T-cell (primary cell): ENCODE measurements at places on chromosomes 7 and 10.

DNA sequence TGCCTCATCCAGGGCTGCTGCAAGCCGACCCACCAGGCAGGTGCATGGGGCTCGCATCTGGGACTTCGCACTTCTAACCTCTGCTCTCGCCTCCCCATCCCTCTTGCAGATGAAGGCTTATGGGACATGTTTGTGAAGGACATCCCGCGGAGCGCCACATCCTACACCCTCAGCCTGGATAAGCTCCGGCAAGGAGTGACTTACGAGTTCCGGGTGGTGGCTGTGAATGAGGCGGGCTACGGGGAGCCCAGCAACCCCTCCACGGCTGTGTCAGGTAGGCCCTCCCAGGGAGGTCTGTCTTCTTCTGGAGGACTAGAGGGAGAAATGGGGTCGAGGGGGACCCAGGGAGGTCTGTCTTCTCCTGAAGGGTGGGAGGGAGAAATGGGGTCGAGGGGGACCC, 448.9 kb upstream of the FOXK1 start:
- H3K27me3 ChIP-seq, result peaks cover 5% of the 10 kb centered on the region
- DNase-seq, result no peak
- H3K27ac ChIP-seq, result no peak overlapping the region
- H3K36me3 ChIP-seq, result no peaks in the 10 kb centered on the region
- H3K4me3 ChIP-seq, result no peak overlapping the region

- peak; percentile 7 for DNase-seq
- H3K27me3 ChIP-seq, result no peaks in the 10 kb centered on the region
- H3K4me3 ChIP-seq, result no peak overlapping the region
- no peak overlapping the region for H3K27ac ChIP-seq
- peaks cover 22% of the 10 kb centered on the region for H3K4me1 ChIP-seq
- H3K36me3 ChIP-seq, result no peaks in the 10 kb centered on the region
Observed at GRCh38 chr7:157926521-157927150, 589.8 kb downstream of the DNAJB6 start.

- no peaks in the 10 kb centered on the region for H3K4me1 ChIP-seq
- no peak overlapping the region for H3K4me3 ChIP-seq
- DNase-seq, result no peak
- H3K36me3 ChIP-seq, result no peaks in the 10 kb centered on the region
Observed at GRCh38 chr10:30171601-30172000, 112.2 kb upstream of the JCAD start.

GRCh38 chr7:95700917-95701316, 71.4 kb upstream of the DYNC1I1 start:
- no peak overlapping the region for H3K4me3 ChIP-seq
- H3K27ac ChIP-seq, result no peak overlapping the region
- no peaks in the 10 kb centered on the region for H3K4me1 ChIP-seq
- no peaks in the 10 kb centered on the region for H3K36me3 ChIP-seq
- no peak for DNase-seq

GRCh38 chr10:29608062-29608461, 26.7 kb downstream of the SVIL start:
- no peak overlapping the region for H3K4me3 ChIP-seq
- no peaks in the 10 kb centered on the region for H3K36me3 ChIP-seq
- H3K27me3 ChIP-seq, result no peaks in the 10 kb centered on the region
- DNase-seq, result no peak

DNA sequence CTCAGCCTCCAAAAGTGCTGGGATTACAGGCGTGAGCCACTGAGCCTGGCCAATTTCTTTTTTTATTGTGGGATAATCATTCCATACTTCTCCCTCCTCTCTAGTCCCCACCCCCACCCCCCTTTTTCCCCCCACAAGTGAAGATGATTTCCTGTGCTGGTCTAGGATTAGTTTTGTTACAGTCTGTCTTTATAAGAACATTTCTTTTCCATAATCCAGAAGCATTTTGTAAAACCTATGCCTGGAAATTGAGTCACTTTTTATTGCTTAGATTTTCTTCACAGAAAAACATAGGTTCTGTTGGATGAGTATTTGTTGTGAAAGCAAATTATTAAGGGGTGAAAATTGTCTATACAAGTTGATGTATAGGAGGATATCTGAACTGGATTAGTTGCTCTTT, 98.9 kb downstream of the KAT6B start:
- no peak overlapping the region for H3K4me3 ChIP-seq
- no peaks in the 10 kb centered on the region for H3K27me3 ChIP-seq
- peaks cover 6% of the 10 kb centered on the region for H3K4me1 ChIP-seq
- H3K27ac ChIP-seq, result no peak overlapping the region
- DNase-seq, result no peak

DNA sequence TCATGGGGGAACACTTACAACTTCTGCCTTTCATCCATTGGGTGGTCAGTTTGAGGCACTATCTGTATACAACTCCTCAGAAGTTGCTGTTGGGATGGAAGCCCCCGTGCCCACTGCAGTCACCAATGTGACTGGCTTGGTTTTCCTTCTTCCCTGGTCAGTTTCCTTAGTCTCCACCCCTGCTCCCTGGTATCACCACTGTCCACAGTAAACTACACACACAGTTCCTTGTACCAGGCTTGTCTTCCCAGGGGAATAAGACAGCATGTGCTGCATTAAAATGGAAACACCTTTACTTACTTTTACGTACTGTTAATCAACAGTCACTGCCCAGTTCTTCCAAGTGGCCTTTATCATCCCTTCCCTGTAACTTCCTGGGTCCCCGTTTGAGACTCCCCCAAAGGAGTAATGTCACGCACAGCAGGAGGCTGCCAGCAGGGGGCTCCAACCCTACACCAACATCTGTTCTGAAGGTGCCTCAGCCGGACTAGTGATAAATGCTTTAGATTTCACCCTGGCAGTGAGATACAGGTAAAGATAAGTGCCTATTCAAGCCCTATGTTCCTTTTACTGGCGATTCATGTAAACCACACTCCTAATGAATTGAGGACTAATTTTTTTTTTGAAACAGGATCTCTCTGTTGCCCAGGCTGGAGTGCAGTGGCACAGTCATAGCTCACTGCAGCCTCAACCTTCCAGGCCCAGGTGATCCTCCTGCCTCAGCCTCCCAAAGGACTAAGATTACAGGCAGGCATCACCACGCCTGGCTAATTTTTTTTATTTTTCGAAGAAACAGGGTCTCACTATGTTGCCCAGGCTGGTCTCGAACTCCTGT, 45.3 kb upstream of the PIK3AP1 start:
- no peaks in the 10 kb centered on the region for H3K4me1 ChIP-seq
- no peak overlapping the region for H3K27ac ChIP-seq
- peaks cover 2% of the 10 kb centered on the region for H3K27me3 ChIP-seq
- H3K4me3 ChIP-seq, result no peak overlapping the region

GRCh38 chr10:121368347-121369025, 229.8 kb downstream of the FGFR2 start:
- no peaks in the 10 kb centered on the region for H3K36me3 ChIP-seq
- DNase-seq, result no peak
- no peak overlapping the region for H3K4me3 ChIP-seq
- no peaks in the 10 kb centered on the region for H3K27me3 ChIP-seq
- no peaks in the 10 kb centered on the region for H3K4me1 ChIP-seq

- no peak for DNase-seq
- H3K27me3 ChIP-seq, result no peaks in the 10 kb centered on the region
- no peaks in the 10 kb centered on the region for H3K4me1 ChIP-seq
- no peak overlapping the region for H3K27ac ChIP-seq
- H3K4me3 ChIP-seq, result no peak overlapping the region
Observed at GRCh38 chr7:32935558-32935957, 21.7 kb upstream of the FKBP9 start.

GRCh38 chr10:122078965-122079795, 90.2 kb downstream of the TACC2 start:
- no peaks in the 10 kb centered on the region for H3K4me1 ChIP-seq
- no peak for DNase-seq
- H3K27ac ChIP-seq, result no peak overlapping the region
- H3K4me3 ChIP-seq, result no peak overlapping the region
- peaks cover 5% of the 10 kb centered on the region for H3K27me3 ChIP-seq
- H3K36me3 ChIP-seq, result no peaks in the 10 kb centered on the region

GRCh38 chr7:29866490-29866930, 60.2 kb downstream of the WIPF3 start:
- no peak overlapping the region for H3K27ac ChIP-seq
- no peak for DNase-seq
- no peaks in the 10 kb centered on the region for H3K36me3 ChIP-seq
- no peaks in the 10 kb centered on the region for H3K4me1 ChIP-seq

- no peaks in the 10 kb centered on the region for H3K4me1 ChIP-seq
- DNase-seq, result no peak
- H3K27ac ChIP-seq, result no peak overlapping the region
- peaks cover 7% of the 10 kb centered on the region for H3K27me3 ChIP-seq
Observed at GRCh38 chr10:80598951-80599350, 61.2 kb downstream of the SH2D4B start.

GRCh38 chr7:112211348-112211907, 4.9 kb downstream of the ZNF277 start:
- no peak overlapping the region for H3K27ac ChIP-seq
- no peaks in the 10 kb centered on the region for H3K27me3 ChIP-seq
- no peaks in the 10 kb centered on the region for H3K36me3 ChIP-seq
- peaks cover 8% of the 10 kb centered on the region for H3K4me1 ChIP-seq
- no peak for DNase-seq
- H3K4me3 ChIP-seq, result no peak overlapping the region

- DNase-seq, result no peak
- H3K4me1 ChIP-seq, result no peaks in the 10 kb centered on the region
- H3K27ac ChIP-seq, result no peak overlapping the region
- H3K4me3 ChIP-seq, result no peak overlapping the region
- peaks cover 9% of the 10 kb centered on the region for H3K27me3 ChIP-seq
Observed at GRCh38 chr10:126392469-126392868, 4.2 kb upstream of the ADAM12 start.

DNA sequence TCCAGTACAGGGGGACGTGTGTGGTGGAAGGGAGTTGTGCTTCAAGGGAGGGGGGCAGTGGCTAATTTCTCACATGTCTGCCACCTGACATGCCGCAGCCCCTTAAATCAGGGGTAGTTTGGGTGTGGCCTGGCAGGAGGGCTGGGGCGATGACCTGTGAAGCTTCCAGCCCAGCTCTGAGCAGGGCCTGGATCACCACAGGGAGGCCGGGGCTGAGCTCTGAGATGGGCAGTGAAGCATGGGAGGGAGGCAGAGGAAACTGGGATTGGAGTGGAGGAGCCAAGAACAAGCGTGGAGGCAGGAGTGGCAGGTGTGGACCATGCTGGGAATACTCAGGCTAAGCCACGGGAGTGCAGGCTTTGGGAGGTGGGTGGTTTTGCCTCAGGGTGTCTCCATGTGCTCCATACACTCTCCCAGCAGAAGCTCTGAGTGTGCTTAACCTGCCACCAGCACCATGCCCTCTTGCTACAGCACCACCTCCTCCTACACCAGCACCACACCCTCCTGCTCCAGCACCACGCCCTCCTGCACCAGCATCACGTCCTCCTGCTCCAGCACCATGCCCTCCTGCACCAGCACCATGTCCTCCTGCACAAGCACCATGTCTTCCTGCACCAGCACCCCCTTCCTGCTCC, 99.3 kb upstream of the SHH start:
- H3K4me3 ChIP-seq, result no peak overlapping the region
- peaks cover 4% of the 10 kb centered on the region for H3K27me3 ChIP-seq
- DNase-seq, result no peak
- no peak overlapping the region for H3K27ac ChIP-seq
- H3K4me1 ChIP-seq, result no peaks in the 10 kb centered on the region
- H3K36me3 ChIP-seq, result no peaks in the 10 kb centered on the region

DNA sequence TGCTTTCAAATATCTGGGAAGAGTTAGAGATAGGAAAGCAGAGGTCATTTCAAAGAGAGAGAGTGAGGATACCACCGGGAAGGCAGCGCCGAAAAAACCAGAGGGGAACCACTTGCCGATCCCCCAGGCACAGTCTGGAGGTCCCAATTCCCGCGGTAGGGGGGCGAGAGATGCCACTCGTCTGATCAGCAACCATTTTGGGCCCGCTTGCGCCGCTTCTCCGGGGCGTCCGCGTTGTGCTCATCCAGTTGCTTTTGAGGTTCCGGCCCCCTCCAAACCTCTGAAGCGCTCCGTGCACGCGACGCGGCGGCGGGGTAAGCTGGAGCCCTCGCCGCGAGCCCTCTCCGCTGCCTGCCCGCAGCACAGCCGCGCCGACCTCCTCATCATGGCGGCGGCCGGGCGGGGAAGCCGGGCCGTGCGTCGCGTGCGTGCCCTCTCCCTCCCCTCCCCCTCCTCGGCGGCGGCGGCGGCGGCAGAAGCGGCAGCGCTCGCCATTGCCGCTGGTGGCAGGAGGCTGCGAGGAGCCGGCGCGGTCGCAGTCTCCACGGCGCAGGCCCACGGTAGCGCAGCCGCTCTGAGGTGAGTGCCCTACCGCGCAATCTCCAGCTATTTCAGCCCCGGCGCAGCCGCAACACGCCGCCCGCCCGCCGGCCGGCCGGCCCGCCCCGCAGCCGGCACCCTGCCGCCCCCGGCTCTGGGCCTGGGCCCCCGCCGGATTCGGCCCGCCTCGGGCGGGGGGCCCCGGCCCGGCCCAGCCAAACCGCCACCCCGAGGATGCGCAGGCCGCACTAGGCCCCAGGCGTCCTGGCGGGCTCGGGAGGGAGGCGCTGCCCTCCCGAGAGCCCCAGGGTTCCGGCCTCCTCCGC, at the start of gene NRF1:
NRF1 (plus strand) TSS at position 475 of the 866 bp plus-strand sequence. CDS start 45,632 bp downstream, outside the sequence.
- peak within 1 kb of the TSS; percentile 73 for H3K27ac ChIP-seq
- H3K4me3 ChIP-seq, result peak within 1 kb of the TSS; percentile 92
- peak; percentile 85 for DNase-seq
- H3K36me3 ChIP-seq, result no peaks in the 10 kb centered on the region

DNA sequence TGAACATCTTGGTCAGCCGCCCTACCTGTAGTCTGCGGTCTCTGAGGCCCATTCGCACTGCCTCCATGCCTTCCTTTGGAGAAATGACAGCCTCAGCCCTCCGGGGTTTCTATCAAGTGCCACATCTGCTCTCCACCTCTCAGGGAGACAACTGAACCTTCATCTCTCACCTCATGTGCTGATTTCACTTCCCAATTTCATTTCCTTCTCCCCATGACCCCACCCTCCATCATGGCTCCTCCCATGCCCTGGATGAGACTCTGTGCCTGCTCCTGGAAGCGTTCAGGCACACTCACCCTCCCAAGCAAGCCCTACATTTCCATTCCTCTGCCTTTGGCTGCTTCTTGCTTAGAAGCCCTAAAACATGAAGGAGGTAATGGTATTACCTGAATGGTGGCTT, 7.8 kb upstream of the SCD start:
- H3K4me3 ChIP-seq, result no peak overlapping the region
- H3K27me3 ChIP-seq, result no peaks in the 10 kb centered on the region
- H3K36me3 ChIP-seq, result no peaks in the 10 kb centered on the region
- H3K27ac ChIP-seq, result no peak overlapping the region
